Fibroblast of skin of back (primary cell): ENCODE measurements at places on chromosomes 11 and 22.
A peak's percentile ranks its signal among the peaks of the same experiment; 100 is the strongest.

- peak; percentile 41 for DNase-seq
Observed at GRCh38 chr22:40484906-40485669, 114.7 kb downstream of the SGSM3 start.

DNA sequence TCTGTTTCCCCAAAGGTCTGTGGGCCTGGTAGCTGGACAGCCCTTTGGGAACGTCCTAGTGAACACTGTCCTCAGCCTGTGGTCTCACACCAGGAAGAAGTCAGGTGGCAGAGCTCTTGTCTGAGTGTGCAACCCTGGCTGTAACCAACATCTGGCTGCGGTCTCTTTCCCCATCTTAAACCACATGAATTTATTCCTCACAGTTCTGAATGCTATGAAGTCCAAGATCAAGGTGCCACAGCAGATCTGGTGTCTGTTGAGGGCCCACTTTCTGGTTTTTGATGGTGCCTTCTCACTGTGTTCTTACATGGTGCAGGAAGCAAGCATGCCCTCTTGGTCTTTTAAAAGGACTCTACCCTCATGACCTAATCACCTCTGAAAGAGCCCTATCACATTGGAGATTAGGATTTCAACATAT lies 2.7 kb downstream of the UPB1 start:
- no peak for DNase-seq

- DNase-seq = no peak
Observed at GRCh38 chr11:83027794-83028193, 43.9 kb downstream of the RAB30 start.

DNA sequence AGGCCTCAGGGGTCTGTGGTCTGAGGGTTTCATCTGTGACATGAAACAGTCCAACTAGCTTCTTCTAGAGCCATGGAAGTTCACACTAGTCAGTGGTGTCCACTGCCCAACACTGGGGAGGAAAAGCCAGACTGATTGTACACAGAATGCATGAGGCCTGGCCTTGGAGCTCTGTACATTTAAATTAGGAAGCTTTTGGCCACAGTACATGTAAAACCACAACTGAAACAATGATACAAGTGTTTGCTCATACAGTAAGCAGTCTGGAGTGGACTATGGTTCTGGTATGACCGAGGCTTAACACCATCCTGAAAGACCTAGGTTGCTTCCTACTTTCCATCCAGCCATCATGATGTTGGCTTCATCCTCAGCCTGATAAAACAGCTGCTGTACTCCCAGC lies 73.8 kb upstream of the SESN3 start:
- DNase-seq = no peak

GRCh38 chr11:96215110-96215782 lies 127.7 kb downstream of the MAML2 start:
- peak; percentile 56 for DNase-seq

DNA sequence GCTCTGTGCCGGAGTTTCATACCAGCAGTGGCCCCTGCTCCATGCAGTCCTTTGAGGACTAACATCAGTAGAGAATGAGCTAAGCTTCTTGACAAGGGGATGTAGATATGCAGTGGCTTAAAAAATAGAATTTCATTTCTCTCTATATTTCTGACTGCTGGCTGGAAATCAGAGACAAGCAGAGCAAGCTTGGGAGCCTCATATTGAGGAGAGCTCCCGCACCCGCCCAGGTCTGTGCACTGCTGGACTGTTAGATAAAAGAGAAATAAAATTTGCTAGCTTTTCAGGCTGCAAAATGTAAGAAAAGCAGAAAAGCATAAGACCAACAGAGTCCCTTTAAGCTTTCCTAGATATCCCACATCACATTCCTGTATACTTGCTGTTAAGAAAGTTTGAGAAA lies 31.4 kb downstream of the MMP7 start:
- no peak for DNase-seq

DNA sequence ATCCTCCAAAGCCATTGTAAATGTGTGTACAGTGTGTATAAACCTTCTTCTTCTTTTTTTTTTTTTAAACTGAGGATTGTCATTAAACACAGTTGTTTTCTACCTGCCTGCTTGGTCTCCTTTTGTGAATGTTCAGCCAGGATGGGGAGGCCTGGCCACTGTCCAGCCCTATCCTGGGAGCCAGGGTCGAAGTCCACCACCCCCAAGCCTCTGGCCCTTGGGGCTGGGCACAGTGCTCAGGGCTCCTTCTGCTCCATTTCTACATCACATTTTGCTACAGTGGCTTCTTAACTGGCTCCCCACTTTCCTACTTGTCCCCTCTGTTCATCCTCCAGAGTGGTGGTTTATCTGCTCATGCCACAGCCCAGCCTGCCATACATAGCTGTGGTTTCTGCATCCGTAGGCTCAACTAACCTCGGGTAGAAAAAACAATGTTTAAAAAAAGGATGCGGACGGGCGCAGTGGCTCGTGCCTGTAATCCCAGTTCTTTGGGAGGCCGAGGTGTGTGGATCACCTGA lies 2.5 kb upstream of the SMARCB1 start:
- peak; percentile 69 for DNase-seq

GRCh38 chr11:12215181-12215593 lies 104.8 kb downstream of the MICAL2 start:
- DNase-seq = no peak

- no peak for DNase-seq
Observed at GRCh38 chr22:20198557-20199319, 47.9 kb upstream of the CCDC188 start.

- DNase-seq = peak; percentile 52
Observed at GRCh38 chr11:22703591-22703990, 37.2 kb downstream of the GAS2 start.

- no peak for DNase-seq
Observed at GRCh38 chr22:44930711-44931035, 79.1 kb downstream of the PHF21B start.

DNA sequence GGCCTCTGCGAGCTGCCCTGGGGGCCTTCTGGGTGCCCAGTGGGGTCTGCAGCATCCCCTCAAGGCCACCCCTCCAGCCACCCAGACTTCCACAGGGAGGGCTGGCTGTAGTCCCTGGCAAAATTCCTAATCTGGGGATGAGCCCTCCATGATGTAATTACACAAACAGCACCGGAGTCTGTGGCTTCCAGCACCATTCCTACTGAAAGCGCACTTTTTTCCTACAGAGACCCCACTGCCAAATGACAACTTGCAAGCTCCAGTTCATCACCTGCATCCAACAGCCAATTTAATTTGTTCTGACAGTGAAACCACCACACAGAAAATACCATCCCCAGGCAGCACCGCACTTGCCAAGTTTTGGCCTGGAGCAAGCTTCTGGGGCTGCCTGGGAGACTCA lies 70.4 kb downstream of the TRMU start:
- DNase-seq = no peak

DNA sequence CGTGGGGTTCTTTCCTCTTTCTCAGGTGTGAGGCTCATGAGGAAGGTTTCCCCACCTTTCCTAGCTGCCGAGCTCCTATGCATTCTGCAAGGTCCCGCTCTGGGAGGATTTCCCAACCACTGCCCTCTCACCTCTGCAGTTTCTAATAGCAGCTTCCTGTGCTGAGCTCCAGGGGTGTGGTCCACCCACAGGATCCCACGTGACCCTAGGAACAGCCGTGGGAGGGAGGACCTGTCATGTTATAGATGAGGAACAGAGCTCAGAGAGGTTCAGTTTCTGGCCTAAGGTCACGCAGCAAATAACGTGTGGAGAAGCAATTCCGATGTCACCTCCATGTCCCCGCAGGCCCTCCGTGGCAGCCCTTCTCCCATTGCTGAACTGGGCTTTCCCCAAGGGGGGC lies 38.5 kb downstream of the FLRT1 start:
- no peak for DNase-seq

GRCh38 chr11:66880496-66881450 lies 23.9 kb downstream of the LRFN4 start:
- peak; percentile 20 for DNase-seq

- peak; percentile 61 for DNase-seq
Observed at GRCh38 chr11:31958076-31958735, 132.7 kb upstream of the RCN1 start.

GRCh38 chr11:133829566-133829965 lies 15.7 kb downstream of the SPATA19 start:
- no peak for DNase-seq

DNA sequence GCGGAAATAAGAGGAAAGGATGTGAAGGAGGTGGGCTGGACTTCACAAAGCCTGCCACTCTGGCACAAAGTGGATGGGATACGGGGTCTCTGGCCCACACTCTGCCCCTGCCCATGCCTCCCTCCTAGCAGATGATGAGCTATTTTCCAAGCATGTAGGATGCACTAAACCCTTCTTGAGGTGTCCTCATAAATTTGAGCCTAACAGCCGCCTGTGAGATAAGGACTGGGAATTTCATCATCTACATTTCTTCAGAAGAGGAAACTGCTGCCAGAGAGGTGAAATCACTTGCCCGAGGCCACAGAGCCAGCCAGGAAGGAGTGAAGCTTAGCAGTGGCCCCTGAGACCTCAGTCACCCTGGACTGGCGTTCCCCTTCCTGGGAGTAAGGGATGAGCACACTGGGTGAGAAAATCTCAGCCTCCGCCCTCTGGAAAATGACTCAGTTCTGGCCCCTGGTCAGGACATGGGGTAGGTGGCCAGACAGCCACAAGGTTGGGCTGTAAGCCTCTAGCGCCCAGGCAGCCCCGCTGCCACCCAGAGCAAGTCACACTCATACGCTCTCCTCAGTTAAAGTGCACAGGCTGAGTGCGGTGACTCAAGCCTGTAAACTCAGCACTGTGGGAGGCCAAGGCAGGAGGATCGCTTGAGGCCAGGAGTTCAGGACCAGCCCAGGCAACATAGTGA lies 27.9 kb downstream of the MB start:
- DNase-seq = peak; percentile 96

GRCh38 chr11:115981104-115981481 lies 476.9 kb upstream of the CADM1 start:
- DNase-seq = no peak

- no peak for DNase-seq
Observed at GRCh38 chr11:15112131-15112541, 2.6 kb upstream of the INSC start.

DNA sequence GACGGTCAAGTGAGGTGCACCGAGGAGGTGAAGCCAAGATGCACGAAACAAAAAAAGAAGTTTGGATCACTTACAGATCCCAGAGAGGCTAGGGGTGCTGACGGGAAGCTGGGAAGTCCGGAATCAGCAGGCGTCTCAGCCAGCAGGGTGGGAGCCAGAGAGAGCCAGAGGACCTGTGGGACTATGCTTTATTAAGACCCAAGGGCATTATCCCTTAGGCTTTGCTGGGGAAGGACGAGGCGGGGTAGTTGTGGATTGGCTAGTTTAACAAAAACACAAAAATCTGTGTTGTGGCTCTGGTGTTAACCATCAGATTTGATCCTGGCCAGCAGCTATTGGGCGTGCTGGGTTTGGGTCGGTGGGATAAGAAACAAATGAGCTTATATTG lies 427.1 kb downstream of the DYNC2H1 start:
- no peak for DNase-seq

GRCh38 chr11:59556115-59556916 lies 45.0 kb downstream of the OR4D9 start:
- peak; percentile 90 for DNase-seq
